ENCODE measurements at places on chromosomes 16 and 17.

GRCh38 chr16:63702981-63703590 lies 1418.8 kb downstream of the CDH11 start:
- DNase-seq = no peak

GRCh38 chr17:50539762-50540559 lies 7.0 kb upstream of the SPATA20 start:
- no peak for DNase-seq

GRCh38 chr16:27390151-27390550 lies 11.8 kb upstream of the IL21R start:
- DNase-seq = no peak

GRCh38 chr17:58840820-58841612 lies 85.4 kb downstream of the PPM1E start:
- DNase-seq = no peak
